ENCODE measurements at places on chromosomes 12 and 14.

DNA sequence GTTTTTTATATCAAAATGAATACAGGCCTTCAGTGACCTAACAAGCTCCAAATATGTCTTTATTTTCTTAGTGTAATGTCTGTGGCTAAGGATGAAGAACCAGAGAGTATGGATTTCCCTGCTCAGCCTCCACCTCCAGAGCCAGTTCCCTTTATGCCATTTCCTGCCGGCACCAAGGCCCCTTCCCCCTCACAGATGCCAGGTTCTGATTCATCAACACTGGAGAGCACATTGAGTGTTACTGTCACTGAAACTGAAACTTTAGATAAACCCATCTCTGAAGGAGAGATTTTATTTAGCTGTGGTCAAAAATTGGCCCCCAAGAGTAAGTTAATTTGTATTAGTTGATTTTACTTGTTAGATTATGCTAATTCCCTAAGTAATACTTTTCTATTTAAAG, 61.0 kb downstream of the KIAA0586 start:
- no peak for DNase-seq

DNA sequence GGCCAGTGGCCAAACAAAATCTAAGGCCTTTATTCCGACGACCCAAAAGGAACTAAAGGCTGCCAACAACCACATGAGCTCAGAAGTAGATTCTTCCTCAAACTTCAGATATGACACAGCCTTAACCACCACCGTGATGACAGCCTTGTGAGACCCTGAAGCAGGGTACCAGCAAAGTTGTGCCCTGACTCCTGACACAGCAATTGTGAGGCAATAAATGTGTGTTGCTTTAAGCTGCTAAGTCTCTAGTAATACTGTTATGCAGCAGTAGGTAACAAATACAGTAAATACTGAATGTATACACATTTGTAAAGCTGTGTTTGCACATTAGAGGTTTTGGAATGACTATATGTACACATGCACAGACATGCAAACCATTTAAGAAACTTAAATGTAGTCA, 10.7 kb upstream of the SLC6A13 start:
- no peak for DNase-seq

GRCh38 chr14:86217523-86217922, 687.6 kb downstream of the FLRT2 start:
- no peak for DNase-seq

DNA sequence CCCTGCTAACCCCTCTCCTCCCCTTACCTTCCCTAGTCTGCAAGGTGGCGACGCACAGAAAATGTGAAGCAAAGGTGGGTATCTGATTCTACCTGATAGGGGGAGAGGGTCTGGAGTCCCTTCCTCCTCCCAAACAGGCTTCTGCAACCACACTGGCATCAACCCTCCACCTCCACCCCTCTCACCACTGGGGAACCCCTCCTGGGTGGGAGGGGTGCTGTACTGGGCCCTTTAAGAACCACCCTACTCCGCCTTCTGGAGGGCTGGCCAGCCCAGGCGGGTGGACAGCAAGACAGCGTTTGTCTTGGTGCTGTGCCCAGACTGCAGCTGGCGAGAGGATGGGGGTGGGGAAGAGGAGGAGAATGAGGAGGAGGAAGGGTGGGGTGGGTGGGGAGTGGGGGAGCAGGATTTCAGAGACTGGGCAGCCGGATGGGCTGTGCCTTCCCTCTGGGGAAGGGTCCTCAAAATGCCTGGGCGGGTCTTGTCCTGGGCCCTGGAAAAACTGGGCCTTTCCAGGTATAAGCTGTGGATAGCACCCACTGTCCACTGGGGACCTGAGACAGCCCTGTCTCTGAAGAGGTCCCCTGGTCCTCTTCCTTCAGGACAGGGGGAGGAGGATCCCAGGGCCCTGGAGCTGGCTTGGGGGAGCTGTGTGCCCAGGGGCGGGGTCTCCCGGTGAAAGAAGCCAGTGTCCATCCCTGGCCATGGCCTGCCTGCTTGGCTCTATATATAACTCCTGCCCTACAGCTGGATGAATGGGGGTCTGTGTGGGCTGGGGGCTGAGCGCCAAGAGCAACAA, 2.8 kb downstream of the TNS2 start:
- no peak for DNase-seq

- no peak for DNase-seq
These were observed 35.0 kb downstream of the SLC17A8 start for GRCh38 chr12:100391856-100392255.

DNA sequence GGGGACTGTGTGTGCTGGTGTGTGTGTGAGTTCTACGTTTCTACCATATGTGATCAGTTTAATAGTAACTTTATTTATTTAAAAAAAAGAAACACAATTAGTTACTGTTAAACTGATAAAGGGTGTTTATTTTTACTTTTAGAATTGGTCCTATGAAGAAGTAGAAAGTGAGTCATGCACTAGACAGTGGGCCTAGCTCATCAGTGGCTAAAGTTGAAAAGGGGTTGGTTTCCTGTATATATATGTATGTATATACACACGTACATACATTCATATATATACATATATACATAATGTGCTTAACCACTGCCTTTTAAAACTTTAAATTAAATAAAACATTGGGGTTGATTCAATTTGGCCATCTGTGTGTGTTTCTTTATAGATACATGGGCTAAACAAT, 68.8 kb upstream of the TMEM263 start:
- DNase-seq, result no peak

DNA sequence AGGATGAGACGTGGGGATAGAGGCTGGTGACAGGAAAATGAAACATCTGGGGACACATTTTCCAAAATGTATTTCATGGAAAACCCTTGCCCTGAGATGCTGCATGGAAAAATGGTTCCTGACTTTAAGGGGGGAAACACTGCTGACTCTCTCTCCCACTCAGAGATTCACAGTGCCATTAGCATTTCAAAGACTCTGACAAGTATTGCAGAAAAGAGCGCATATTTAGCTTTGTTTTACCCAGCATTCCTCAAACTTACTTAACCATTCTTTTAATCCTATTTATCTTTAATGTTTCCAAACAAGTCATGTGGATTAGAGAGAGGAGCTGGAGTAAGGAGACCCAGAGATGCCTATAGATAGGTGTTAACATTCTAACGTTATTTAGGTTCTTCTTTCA, 141.8 kb upstream of the DYRK2 start:
- no peak for DNase-seq

DNA sequence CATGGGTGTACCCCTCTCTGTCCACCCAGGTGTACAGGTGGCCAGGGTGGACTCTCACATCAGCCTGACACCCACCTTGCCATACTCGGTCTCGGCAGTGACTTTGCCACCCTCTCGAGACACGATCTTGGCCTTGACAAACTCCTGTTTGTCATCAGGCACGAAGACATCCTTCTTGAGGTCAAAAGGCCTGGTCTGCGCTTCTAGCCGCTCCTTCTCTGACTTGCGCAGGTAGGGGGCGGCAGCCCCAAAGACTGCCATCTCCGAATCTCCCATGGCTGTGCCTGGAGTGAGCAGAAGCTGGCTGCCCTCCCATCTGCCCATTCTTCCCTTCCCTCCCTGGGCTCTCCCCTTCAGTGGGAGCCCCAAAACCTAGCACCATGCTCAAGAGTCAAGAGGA, 2.0 kb downstream of the MYH7 start:
- DNase-seq, result no peak

- no peak for DNase-seq
These were observed 75.8 kb downstream of the KCNK10 start for GRCh38 chr14:88247228-88247627.

GRCh38 chr14:67263499-67264149, 22.4 kb downstream of the PALS1 start:
- no peak for DNase-seq

DNA sequence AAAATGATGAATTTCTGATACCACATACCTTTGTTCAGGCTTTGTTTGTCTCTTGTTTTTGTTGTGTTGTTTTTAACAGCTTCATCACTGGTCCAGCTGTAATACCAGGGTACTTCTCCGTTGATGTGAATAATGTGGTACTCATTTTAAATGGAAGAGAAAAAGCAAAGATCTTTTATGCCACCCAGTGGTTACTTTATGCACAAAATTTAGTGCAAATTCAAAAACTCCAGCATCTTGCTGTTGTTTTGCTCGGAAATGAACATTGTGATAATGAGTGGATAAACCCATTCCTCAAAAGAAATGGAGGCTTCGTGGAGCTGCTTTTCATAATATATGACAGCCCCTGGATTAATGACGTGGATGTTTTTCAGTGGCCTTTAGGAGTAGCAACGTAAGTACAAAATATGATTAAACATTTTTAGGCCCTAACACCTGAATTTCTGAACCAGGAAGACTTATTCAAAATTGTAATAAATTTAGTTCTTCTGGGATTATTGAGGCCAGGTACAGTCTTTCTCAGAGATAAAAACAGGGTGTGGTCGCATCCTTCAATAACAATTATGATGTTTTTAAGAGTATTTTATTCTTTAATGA, 22.4 kb downstream of the RXYLT1 start:
- DNase-seq, result no peak

- DNase-seq, result no peak
These were observed 52.9 kb downstream of the ACTN1 start for GRCh38 chr14:68926236-68926635.

DNA sequence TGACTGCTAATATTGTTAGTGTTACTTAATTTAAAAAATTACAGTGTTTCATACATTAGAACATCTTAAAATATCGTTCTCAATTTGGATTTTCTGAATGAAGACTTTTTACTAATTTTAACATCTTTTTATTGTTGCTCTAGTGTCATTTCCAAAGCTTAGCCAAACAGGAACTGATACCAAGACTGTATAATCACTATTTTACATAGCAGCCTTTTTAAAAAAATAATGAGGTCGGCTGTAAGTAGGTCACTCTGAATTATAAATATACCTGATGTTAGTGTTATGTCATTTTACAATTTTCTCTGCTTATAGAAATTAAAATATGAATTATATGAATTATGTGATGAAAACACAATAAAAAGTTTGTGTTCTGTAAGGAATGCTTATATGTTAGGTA, 321.5 kb downstream of the TMEM117 start:
- no peak for DNase-seq

DNA sequence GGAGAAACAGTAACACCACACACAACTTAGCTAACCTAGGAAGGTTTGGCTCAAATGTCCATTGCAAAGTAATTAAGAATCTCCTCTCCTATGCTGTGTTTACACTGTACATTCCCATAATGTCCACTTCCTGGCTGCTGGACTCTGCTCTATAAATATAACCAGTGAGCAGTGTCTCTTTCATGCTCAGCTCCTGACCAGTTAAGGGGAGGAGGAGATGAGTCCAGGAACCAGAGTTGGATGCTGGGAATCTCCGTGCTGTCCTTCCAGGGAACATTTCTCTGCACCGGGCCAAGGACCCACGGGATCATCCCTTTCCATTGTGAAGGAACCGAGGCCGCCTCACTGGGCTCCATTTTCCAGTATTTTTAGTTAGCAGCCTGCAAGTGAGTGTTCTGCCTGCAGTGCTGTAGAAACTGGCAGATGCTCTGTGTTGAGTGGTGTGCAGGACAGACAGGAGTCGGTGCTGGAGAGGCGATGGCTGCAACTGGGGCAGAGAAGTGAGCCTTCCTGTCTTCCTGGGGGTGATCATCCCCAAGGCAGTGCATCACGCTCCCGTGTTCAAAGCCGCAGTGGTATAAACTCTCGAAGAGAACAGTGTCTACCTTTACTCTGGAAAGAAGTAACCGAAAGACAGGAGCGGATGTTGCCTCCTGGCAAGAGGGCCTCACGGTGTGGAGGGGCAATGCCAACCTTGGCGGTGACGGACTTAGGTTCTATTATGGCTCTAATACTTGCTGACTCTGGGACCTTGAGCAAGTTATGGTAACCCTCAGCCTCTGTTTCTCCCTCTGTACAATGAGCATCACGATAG, 195.5 kb downstream of the CACNA1C start:
- no peak for DNase-seq

DNA sequence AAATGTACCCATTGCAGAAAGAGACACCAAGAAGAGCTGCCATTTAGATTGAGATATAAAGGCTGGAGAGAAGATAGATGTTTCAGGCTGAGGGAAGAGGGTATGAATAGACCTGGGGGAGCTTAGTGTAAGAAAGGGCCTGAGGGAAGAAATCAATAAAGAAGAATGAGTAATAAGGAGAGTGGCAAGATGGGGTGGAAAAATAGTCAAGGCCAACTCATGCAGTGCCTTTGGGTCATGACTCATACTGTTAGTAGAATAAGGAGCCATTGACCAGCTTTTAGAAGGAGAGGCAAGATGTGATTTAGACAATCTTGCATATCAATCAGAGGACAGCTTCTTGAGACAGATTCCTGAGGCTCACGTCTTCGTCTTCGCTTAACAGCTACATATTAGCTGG, 287.5 kb downstream of the DUSP6 start:
- DNase-seq, result no peak

DNA sequence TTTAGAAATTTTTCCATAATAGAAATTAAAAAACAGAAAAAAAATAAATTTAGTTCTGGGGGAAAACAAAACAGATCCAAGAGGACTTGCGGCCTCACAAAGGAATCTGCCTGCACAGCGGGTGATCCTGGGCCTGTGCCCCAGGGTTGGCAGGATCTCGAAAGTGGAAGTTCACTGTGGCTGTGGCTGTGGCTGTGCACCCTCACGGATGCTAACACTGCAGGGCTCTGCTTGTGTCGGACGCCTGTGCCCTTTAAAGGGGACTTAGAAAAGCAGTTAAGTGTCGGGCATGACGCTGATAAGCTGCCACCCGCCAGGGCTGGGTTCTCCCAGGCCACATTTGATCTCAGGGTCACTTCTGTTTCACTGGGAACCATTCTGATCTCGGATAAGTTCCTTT, 209.1 kb downstream of the TTC7B start:
- DNase-seq, result no peak

DNA sequence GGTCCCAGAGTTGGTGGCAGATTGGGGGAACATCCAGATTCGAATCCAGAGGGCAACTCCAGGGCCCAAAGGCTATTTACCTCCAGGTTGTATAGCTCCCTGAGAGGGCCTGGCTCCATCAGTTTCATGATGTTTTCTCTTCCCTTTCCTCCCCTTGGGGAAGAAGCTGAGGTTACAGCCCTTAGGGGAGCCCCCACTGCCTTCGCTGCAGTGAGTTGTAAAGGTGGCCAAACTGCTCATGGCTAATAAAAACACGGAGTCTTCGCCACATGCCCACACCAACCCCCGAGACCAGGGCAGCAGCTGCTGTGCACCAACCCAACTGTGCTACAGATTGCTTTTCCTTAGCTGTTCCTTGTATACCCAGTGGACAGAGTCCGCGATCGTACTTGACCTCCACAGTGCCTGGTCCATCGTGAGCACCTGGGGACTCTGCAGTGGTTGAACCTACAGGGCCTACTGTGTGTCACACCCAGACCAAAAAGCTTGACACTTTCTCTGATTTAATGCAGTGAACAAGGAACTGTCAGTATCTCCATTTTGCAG, 20.9 kb downstream of the GALNT16 start:
- no peak for DNase-seq

GRCh38 chr14:93059260-93059659, 56.5 kb downstream of the ITPK1 start:
- no peak for DNase-seq

- DNase-seq, result no peak
These were observed 3.3 kb downstream of the BRMS1L start for GRCh38 chr14:35829449-35829848.

DNA sequence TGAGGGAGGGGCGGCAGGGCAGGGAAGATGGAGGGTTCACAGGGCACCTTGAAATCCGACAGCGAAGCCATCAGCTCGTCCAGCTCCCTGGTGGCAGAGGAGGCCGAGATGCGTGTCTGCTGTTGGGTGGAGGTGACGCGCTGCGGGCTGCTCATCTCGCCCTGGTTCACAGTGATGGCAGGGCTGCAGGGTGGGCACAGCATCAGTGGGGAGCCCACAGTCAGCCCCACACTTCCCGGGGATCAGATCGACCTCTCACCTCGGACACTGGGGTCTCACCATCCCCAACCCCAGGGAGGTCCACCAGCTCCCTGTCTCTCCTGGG, 20.6 kb upstream of the RPLP0 start:
- DNase-seq, result no peak

- no peak for DNase-seq
These were observed 275.0 kb upstream of the G2E3 start for GRCh38 chr14:30283822-30284446.
